GM12892 (cell line): ENCODE measurements at places on chromosomes 3 and 15.

DNA sequence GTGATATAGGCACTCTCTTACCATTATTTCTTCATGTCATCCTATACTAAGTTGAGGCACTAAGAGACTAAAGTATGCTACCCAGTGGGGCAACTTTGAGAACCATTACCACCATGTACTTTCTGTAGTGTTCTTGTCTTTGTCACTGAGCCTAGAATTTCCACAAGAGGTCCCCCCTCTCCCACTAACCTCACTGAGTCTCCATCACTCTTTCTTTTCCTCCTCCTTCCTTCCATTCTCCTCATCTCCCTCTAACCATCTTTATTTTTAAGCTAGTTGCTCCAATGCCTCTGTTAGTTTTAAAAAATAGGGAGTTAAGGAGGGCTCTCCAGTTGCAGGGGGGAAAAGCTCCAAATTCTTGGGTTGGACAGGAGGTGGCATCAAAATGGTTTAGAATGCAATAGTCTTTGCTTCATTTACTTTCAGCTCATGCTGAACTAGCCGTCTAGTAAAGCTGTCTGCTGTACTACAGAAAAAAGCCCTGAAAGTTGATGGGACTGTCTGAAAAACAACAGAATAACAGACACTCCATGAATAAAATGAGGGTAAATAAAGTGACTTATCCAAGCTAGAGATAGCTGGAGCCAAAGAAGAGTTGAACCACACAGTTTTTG, 85.1 kb upstream of the MYRIP start:
- DNase-seq: no peak

- DNase-seq: no peak
Measured at GRCh38 chr15:39781147-39781966, 1.3 kb downstream of the FSIP1 start.

DNA sequence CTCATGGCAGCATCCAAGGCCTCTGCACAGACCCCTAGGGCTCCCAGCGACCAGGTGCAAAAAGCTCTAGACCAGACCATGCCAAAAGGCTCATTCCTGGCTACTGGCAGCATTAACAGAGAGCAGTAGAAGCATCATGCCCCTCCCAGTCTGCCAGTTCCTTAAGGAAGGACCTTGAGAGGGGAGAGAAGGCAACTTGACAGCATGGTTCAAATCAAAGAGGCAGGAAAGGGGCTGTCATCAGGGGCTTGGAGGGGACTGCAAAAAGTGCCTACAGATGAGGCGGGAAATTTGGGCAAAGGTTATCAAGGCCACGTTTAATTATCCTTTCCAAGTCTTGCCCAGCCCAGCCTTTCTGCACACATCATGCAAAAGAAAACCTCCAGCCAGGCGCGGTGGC, 64.7 kb downstream of the SSUH2 start:
- DNase-seq: no peak

GRCh38 chr15:43370310-43370974, 401 bp downstream of the ZSCAN29 start:
- peak; percentile 21 for DNase-seq

DNA sequence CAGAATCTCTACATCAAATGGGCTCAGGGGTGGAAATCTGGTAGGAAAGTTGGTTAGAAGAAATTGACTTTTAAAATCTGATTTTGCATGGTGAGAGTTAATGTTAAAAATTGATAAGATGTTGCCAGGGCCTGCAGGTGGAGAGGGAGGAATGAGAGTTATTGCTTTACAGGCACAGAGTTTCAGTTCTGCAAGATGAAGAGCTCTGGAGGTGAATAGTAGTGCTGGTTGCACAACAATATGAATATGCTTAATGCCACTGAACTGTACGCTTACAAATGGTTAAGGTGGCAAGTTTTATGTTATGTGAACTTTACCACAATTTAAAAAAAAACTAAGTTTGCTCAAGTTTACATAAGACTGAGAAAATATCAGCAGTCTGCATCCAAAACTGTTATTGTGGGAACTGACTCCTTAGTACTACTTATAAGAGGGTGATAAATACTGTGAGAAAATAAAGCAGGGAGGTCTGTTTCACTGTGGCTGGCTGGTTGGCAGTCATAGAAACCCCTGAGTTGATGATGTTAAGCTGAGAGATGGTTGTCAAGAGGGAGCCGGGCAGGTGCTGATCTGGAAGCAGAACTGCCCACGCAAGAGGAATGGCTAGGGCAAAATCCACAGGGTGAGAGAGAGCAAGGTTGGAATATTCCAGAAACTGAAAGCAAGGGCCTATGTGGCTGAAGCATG, 144.9 kb downstream of the EDEM1 start:
- DNase-seq: no peak

DNA sequence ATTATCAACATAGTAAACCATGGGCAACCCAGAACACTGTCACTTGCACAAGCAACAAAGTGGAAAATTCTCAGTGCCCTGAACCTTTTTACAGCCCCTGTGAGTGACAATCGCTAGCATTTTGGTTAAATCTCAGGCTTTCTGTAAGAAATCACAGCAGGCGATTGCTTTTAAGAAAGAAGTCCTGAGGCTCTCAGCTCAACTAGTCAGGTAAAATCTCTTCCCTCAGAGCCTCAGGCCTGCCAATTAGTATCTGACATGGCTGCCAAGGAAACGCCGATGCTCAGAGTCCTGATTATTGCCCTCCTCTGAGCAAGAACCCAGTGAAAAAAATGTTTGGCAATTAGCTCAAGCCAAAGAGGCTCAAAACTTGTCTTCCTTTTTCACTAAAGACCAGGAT, 530.8 kb downstream of the DIPK2A start:
- DNase-seq: no peak

DNA sequence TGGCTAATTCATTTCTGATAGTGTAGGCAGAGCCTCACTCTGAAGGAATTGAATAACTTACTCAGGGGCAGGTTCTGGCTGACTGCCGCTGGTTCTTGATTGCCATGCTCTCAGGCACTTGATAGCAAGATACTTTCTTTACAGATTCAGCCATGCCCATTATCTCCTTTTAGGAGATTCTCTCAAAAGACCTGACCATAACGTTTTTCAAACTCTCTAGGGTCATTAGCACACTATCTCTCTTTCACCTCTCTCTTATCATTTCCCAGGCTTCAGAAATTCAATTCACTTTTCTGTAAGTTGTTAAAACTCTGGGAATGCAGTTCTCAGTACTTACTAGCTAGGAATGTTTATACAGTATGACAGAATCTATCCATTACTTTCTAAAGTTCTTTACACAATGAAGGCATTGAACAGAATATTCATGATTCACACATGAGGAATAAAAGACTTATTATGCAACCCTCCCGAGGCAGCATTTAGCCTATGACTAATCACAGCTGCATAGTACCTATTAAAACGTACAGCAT, 850.3 kb upstream of the CADM2 start:
- no peak for DNase-seq

- DNase-seq: no peak
Measured at GRCh38 chr3:22907161-22907780, 295.9 kb upstream of the UBE2E2 start.

DNA sequence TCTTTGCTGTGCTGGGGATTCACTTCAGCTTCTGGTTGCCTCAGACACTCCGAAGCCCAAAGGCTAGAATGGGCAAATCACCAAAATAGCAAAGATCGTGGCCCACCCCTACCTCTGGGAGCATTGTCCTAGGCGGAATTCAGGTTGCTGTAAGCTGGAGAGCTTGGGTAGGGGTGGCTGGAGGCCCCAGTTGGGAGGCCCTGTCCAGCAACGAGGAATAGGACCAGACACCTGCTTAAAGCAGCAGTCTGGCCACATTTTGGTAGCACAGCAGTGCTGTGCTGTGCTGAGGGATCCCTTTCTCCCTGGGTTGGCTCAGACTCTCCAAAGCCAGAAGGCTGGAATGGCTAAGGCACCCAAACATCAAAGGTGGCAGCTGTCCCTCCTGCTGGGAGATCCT, 99.3 kb downstream of the CLDN1 start:
- DNase-seq: no peak

GRCh38 chr3:35519936-35520335, 119.4 kb upstream of the ARPP21 start:
- DNase-seq: no peak

DNA sequence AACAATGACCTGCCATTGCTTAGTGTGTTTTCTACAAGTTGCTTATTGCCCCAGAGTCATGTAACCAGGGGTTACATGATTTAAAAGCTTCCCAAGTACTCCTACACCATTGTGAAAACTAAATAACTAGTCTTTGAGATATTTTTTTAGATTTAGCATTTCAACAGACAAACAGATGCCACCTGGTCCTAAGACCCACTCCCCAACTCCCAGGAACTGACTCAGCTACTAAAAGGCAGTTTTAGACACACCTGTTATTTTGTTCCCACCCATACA, 28.1 kb upstream of the KBTBD12 start:
- no peak for DNase-seq

GRCh38 chr3:159788291-159788690, 200.3 kb upstream of the IL12A start:
- DNase-seq: no peak

GRCh38 chr3:87997966-87998365, 60.8 kb downstream of the CGGBP1 start:
- DNase-seq: no peak

- no peak for DNase-seq
Measured at GRCh38 chr3:7332696-7333095, 471.8 kb downstream of the GRM7 start.

DNA sequence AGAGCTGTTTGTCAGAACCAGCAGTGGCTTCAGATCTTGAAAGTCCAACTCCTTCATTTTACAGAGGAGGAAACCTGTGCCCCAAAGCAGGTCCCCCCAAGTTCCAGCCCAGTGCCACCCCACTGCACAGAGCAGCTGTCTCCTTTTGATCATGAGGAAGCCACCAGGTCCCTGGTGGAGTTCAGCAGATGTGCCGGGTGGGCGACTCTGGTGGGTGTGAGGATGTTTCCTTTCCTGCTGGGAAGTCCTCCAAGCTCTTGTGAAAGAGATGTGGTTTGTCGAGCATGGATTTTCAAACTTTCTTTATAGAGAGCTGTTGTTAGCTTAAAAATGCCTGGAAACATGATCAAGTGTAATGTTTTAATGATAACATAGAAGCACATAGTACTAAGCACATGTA, 52.0 kb downstream of the SMAD3 start:
- DNase-seq: no peak

- DNase-seq: no peak
Measured at GRCh38 chr15:101469520-101470288, 19.8 kb downstream of the PCSK6 start.

- no peak for DNase-seq
Measured at GRCh38 chr3:103968751-103969150, 1398.0 kb upstream of the ALCAM start.

DNA sequence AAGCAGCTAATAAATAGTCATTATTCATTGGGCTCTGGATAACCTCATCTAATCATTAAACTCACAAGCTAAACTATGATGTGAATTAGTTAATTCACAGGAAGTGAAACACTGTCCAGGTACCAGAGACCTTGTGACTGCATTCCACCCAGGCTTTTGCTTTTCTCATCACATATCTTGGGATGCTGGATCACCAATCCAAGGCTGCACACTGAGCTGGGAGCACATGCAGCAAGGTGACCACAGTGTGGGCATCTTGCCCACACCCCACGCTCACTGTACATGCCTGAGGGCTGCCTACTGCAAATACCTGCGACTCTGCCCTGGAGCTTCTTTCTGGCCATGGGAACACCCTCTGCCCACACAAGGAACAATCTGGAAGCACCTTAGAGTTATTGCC, 40.6 kb upstream of the TNFAIP8L3 start:
- DNase-seq: no peak

DNA sequence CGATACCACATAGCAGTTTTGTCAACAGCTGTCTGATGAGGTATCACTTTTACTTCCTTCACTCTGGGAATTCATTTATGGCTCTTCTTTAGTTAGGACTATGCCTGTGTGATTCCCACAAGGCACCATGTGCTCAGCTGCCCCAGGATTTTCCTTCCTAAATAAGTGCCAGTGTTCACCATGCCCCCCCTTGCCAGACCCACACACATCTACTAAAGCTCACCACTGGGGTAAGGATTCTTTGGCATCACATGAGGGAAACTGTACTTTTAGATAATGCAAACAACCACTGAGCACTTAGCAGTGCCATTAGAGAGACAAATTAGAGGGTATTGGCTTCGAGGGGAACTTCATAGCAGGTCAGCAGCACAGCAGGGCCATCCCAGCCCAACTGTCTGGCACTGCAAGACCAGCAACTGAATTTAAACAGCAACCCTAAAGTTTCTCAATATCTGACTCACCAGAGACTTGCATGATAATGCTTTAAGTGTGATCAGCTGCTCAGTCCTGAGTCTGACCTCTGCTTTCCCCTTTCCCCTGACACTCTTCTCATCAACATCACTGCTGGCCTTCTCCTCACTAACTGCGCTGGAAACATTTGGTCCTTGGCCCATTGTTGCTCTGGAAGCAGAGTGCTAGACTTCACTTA, 114.3 kb downstream of the STAC start:
- DNase-seq: no peak

DNA sequence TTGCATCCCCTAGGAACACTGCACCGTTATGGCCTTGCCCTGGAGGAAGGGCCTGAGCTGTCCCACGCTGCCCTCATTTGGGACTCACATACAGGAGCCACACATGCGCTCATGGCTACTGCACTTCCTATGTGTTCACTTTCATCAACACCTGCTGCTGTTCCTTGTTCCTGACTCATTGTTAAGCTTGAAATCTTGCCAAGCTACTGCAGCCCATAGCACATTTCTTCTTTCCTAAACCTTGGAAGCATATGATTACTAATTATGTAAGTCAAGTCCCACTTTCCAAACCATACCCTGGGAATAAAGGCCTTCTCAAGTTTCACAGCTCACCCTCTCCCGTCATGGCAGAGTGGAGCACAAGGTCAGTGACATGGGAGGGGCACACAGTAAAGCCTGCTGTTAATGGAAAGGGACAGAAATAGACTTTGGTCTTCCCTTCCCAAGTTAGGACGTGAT, 307.9 kb downstream of the CLSTN2 start:
- no peak for DNase-seq

- no peak for DNase-seq
Measured at GRCh38 chr3:167743799-167744198, 8.3 kb downstream of the SERPINI1 start.

DNA sequence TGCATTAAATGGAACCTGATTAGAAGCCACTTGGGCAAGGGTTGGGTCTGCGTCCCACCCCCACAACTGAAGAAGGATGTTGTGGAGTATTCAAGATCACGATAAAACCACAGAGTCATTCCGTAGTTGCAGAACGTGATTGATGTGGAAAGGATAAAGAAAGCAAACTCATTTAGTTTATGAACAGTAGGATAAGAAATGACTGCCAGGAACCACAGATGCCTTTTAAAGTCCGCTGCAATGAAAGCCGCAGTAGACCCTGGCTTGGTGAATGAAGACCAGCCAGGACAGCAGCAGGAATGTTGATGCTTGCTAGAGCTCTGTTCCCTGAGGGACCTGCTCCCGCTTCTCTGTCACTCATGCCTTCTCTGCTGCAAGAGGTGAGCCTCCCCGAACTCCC, 111.5 kb downstream of the GABRG3 start:
- DNase-seq: no peak

DNA sequence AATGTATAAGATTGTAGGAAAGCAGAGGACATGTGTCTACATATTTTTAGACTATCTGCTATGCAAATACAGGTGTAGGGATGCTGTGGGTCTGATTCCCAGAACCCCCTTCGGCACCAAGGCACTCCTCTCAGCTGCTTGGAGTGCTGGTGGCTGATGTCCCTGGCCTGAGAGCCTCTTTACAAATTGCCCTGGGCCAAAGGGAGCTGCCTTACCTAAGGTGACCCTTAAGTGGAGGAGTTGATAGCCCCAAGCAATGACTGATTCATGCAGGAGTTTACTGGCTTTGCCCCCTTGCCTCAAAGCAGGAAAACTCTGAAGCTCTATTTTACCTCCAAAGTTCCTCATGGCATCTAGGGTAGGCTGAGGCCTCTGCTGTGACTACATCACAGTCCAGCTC, 83.0 kb downstream of the ZNF385D start:
- no peak for DNase-seq

GRCh38 chr3:177760803-177761202, 563.5 kb upstream of the TBL1XR1 start:
- DNase-seq: no peak
